CD4-positive, alpha-beta T cell treated with Interferon alpha-2 for 1 hour (primary cell): ENCODE measurements at places on chromosomes 5 and 9.

DNA sequence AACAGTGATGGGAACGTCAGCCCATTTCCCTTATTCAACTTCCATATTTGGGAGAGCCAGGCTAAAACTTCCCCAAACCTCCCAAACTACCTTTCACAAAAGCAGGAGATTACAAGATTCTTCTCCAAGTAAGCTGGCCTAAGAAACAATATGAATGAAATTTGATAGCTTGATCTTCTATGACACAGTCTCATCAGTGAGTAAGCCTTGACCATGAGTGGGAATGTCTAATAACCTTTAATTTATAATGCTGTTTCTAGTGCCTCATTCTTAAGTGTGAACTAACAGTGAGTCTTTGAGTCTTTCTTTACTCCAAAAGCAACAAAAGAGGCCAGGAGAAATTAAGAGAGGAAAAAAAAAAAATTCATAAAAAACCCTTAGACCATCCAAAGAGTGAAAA lies 1379.9 kb downstream of the EFNA5 start:
- DNase-seq, result no peak

DNA sequence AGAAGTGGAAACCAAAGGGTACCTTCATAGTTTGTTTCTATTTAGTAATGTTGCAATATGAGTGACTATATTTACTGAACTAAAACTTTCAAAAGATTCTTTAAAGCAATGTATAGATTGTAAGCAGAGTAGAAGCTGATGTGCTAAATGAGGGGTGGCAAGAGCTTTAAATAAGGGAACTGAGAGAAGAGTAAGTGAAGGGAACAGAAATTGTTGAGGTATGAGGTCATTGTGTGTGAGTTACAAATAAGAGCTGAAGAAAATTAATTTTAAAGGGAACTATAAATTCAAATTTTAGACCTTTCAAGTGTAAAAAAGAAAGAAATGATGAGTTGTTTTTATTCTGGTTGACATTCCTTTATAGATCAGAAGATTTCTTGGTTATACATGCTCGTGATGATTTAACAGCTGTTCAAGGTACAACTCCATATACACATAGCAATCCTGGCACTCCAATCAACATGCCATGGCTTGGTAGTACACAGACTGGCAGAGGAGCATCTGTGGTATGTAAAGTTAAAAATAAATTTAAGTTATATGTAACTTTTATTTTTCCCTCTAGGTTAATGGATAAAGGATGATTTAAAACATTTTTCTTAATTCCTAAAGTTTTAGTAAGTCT lies 135.1 kb upstream of the TNFAIP8 start:
- DNase-seq, result no peak

GRCh38 chr5:82365026-82365425 lies 86.9 kb upstream of the RPS23 start:
- no peak for DNase-seq

- DNase-seq, result peak; percentile 77
These were observed at the start of gene FBXW2 for GRCh38 chr9:120792898-120793765. FBXW2 (minus strand) TSS chr9:120793416; CDS start chr9:120788258, 5,158 bp downstream.

DNA sequence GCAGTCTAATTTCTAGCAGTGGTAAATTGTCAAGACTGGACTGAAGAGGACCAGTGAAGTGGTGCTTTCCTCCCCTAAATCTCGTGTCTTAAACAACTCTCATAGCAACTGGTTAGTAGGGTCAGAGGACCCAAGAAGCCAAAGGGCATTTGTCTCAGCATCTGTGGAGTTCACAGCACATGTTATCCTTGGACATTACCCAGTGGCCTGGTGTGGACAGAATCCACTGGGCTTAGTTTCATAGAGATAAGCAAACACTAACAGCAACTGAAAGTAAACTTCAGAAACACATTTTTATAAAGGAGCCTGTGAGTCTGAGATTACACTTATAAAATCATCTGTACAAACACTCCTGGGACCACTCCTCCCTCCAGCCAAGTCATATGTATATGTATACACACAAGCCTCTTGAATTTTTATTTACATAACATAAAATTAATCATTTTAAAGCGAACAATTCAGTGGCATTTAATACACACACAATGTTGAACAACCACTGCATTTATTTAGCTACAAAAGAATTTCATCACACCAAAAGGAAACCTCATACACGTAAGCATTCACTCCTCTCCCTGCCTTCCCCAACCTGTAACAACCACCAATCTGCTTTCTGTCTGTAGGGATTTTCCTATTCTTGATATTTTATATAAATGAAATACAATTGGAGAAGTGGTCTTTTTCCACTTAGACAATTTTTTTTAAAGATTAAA lies 457.8 kb downstream of the RASEF start:
- DNase-seq, result no peak

DNA sequence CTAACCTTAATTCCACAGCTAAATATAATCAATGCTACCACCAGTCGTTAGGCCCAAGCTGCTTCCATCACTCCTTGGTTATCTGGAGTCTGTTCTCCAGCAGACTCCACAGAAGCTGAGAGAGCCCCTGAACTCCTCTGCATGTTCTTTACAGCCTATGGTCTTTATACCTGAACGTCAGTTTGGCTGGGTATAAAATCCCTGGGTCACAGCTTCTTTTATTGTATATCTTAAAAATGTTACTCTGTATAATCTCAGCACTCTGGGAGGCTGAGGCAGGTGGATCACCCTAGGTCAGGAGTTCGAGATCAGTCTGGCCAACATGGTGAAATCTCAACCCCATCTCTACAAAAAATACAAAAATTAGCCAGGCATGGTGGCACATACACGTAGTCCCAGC lies 23.7 kb upstream of the MRNIP start:
- DNase-seq, result no peak

GRCh38 chr5:122727112-122727541 lies 47.8 kb upstream of the SNX2 start:
- no peak for DNase-seq

DNA sequence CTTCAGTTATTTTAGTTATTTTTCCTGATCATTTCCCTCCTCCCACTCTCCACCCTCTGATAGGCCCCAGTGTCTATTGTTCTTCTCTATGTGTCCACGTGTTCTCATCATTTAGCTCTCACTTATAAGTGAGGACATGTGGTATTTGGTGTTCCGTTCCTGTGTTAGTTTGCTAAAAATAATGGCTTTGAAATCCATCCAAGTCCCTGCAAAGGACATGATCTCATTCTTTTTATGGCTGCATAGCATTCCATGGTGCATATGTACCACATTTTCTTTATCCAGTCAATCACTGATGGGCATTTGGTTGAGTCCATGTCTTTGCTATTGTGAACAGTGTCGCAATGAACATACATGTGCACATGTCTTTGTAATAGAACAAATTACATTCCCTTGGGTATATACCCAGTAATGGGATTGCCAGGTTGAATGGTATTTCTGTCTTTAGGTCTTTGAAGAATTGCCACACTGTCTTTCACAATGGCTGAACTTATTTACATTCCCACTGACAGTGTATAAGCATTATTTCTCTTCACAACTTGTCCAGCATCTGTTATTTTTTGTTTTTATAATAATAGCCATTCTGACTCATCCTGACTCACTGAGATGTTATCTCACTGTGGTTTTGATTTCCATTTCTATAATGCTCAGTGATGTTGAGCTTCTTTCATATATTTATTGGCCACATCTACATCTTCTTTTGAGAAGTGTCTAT lies 17.2 kb upstream of the DIRAS2 start:
- no peak for DNase-seq

- DNase-seq, result no peak
These were observed 25.3 kb upstream of the CAMSAP1 start for GRCh38 chr9:135932656-135933055.

DNA sequence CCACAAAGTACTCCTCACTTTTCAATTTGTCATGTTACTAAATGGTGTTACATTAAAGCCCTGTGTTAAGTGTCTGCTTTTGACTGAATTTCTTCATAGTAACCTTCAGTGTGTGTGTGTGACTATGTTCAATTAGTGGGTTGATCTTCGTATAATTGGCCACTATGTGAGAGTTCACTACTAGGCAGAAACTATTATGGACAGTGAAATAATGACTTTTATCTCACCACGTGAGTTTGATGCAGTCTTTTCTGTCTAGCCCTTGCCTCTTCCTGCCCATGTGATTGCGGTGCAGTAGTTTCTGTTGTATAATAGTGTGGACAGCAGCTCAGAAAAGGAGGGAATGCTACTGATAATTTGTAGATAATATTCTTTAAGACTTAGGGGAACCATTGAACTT lies 1.8 kb upstream of the MAML1 start:
- DNase-seq, result no peak

- no peak for DNase-seq
These were observed 169.4 kb upstream of the GLRA1 start for GRCh38 chr5:152094060-152094459.

DNA sequence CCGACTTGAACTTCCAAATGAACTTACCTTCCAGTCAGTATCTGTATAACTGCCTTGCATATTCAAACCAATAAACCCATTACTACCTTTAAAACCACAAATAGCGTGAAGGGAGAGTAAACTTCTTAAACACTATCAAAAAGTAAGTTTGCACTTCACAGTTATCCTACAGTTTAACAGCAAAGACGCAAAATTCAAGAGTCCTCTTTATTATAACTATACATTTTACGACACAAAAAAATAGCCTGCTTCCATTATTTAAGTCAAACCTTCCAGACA lies 1.8 kb downstream of the PTBP3 start:
- no peak for DNase-seq

DNA sequence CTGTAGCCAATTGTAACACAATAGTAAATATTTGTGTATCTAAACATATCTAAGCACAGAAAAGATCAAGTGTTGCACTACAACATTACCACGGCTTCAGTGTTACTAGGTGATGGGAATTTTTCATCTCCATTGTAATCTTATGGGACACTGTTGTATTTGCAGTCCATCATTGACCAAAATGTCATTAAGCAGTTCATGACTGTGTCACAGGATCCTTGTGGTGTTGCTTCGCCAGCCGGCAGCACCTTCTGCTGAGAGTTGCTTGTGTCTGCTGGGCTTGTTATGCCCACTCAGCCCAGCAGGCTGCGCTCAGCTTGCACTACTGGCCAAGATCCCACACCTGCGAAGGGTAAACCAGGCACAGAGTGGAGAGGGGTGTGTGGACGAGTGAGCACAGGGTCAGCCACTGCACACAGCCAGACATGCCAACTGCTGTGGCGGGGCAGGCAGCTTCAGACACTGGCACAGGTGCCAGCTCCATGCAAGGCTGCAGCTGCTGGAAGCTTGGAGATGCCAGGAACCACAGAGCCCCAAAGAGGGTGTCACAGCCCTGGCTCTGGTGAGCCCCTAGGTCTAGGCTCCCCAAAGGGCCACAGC lies 273.7 kb downstream of the CETN3 start:
- DNase-seq, result no peak

GRCh38 chr9:131008909-131009618 lies at the start of gene LAMC3:
LAMC3 (plus strand) TSS chr9:131009174; CDS start chr9:131009215, 41 bp downstream.
- no peak for DNase-seq
